ENCODE measurements at places on chromosomes 6 and 20. TPM values are rescaled to one million over a fixed set of nuclear protein-coding genes. Genes with fewer than 3 reads are reported as not detected.

LSM2 gene
- 32.4 TPM for total RNA-seq

PRPH2 gene
- total RNA-seq: 2.5 TPM

PHF3 gene
- 61.2 TPM for total RNA-seq

MUCL3 gene
- not detected for total RNA-seq

CDYL gene
- 79.3 TPM for total RNA-seq

MUC22 gene
- not detected for total RNA-seq

ELOVL4 gene
- 12.3 TPM for total RNA-seq

TAF8 gene
- total RNA-seq: 15.0 TPM

ENPP1 gene
- total RNA-seq: 68.5 TPM

EGFL8 gene
- total RNA-seq: 1.7 TPM

RTEL1 gene
- total RNA-seq: 12.2 TPM

TOX2 gene
- not detected for total RNA-seq

CABLES2 gene
- 2.2 TPM for total RNA-seq

IL17F gene
- not detected for total RNA-seq

SLC17A3 gene
- total RNA-seq: not detected

HLA-DPA1 gene
- total RNA-seq: 7.6 TPM

WFDC10B gene
- not detected for total RNA-seq

ARFGEF3 gene
- total RNA-seq: 6.5 TPM

OLIG3 gene
- not detected for total RNA-seq

METTL24 gene
- total RNA-seq: 0.97 TPM

TRIM40 gene
- not detected for total RNA-seq

MTO1 gene
- 42.9 TPM for total RNA-seq

SLPI gene
- 11.7 TPM for total RNA-seq

DAAM2 gene
- total RNA-seq: 59.9 TPM

UST gene
- 24.7 TPM for total RNA-seq

All from articular chondrocyte of knee joint (primary cell).